DND-41 (cell line): ENCODE measurements at places on chromosomes 13 and 19.

DNA sequence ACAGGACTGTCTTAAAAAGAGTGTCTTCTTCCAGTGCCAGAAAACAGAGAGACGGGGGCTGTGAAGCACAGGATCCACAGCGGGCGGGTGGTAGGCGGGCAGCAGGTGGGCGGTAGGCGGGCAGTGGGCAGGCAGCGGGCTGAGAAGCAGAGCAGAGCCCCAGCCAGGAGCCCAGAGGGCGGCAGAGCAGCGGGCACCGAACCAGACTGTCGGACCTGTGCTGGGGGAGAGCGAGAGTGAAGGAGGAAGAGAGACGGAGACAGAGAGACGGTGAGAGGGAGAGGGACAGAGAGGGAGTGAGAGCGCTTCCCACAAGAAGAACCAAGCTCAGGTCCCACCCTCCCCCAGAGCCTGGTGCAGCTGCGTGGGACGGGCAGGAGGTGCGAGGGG is 30.3 kb downstream of the RASA3 start:
- no peaks in the 10 kb centered on the region for H3K4me1 ChIP-seq
- H3K36me3 ChIP-seq = peaks cover 3% of the 10 kb centered on the region; the same call in 1 of the 2 replicates
- H3K27me3 ChIP-seq = no peaks in the 10 kb centered on the region

- H3K27ac ChIP-seq = no peak overlapping the region
- DNase-seq = no peak
- no peaks in the 10 kb centered on the region for H3K4me1 ChIP-seq
- H3K36me3 ChIP-seq = no peaks in the 10 kb centered on the region
- H3K4me3 ChIP-seq = no peak overlapping the region
Measured at GRCh38 chr19:46211201-46211881, 18.2 kb upstream of the IGFL1 start.

- peaks cover 29% of the 10 kb centered on the region for H3K36me3 ChIP-seq
- no peak for DNase-seq
- peak overlapping the region; percentile 71 for H3K4me3 ChIP-seq
- H3K27ac ChIP-seq = peak overlapping the region; percentile 80
- H3K4me1 ChIP-seq = peaks cover 32% of the 10 kb centered on the region
- no peaks in the 10 kb centered on the region for H3K27me3 ChIP-seq
Measured at GRCh38 chr19:53521373-53522202, 16.4 kb upstream of the ZNF331 start.

DNA sequence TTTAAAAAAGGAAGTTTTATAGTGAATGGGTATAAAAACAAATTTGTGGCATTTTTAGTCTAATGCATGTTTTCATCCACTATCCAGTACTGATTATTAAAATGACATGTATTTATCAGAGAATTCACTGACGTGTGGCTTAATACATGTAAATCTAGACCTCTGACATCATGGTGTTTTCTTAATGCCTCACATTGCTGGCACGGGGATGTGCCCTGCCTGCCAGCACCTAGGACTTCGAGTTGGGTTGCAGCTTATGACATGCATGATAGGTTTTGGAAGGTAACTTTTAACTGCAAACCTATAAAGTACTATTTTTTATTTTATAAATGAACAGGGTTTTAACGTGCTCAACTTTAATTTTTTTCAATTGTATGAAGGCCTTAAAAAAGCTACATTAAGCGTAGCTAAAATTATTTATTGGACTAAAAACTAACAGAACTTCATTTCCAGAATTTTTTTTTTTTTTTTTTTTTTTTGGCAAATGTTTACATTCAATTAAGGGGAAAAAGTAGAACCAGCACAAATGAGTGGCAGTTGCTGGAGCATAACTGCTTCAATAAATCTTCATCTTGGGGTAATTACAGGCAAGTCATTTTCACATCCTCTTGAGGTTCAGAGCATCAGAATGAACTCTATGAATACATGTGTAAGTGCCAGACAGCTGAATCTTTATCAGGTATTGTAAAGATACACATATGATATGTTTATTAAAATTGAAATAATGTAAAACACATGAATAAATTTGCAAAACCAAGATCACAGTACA is 16.3 kb downstream of the METTL21C start:
- no peaks in the 10 kb centered on the region for H3K27me3 ChIP-seq
- peaks cover 57% of the 10 kb centered on the region for H3K36me3 ChIP-seq
- DNase-seq = no peak
- H3K4me3 ChIP-seq = no peak overlapping the region

- H3K4me1 ChIP-seq = peaks cover 44% of the 10 kb centered on the region
- H3K36me3 ChIP-seq = peaks cover 16% of the 10 kb centered on the region
- no peaks in the 10 kb centered on the region for H3K27me3 ChIP-seq
- H3K4me3 ChIP-seq = peak overlapping the region; percentile 84
Measured at GRCh38 chr13:50125554-50126262, 110.5 kb downstream of the KCNRG start.

DNA sequence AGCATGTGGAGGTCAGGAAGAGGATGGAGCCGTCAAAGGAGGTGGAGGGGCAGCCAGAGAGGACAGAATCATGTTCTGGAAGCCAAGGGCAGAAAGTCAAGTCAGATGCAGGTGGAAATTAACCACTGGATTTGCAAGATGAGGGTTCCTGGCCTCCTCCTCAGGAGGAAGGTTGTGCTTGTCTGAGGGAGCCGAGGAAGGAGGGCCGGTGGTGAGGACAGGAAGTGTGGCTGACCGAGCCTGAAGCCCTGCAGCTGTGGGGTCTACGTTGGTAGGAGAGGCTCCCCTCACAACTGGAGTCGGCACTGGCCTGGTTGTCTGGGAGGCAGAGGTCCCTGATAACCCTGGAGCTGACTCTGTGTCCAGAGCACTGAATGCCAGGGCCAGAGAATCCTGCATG is 15.4 kb upstream of the DHDH start:
- H3K4me3 ChIP-seq = no peak overlapping the region
- DNase-seq = no peak
- peaks cover 70% of the 10 kb centered on the region for H3K36me3 ChIP-seq
- H3K27me3 ChIP-seq = no peaks in the 10 kb centered on the region
- no peak overlapping the region for H3K27ac ChIP-seq
- no peaks in the 10 kb centered on the region for H3K4me1 ChIP-seq

GRCh38 chr13:79995334-79995733 is 345.6 kb downstream of the SPRY2 start:
- no peaks in the 10 kb centered on the region for H3K4me1 ChIP-seq
- no peak for DNase-seq
- no peaks in the 10 kb centered on the region for H3K27me3 ChIP-seq
- no peak overlapping the region for H3K27ac ChIP-seq
- no peaks in the 10 kb centered on the region for H3K36me3 ChIP-seq

DNA sequence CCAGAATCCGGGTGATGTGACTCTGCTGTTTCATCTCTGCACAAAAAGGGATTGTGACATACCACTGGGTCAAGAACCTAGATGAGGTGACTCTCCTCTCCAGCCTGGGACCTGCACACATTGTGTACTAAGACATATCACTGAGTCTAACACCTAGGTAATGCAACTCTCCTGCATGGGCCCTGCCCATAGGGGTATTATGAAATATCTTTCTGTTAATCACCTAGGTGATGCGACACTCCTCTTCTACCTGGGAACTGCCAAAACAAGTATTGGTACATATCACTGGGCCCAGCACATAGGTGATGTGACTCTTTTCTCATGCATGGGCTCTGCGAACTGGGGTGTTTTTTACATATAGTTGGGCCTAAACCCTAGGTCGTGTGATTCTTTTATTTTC is 35.5 kb upstream of the ZNF254 start:
- no peak overlapping the region for H3K27ac ChIP-seq
- no peaks in the 10 kb centered on the region for H3K4me1 ChIP-seq
- no peaks in the 10 kb centered on the region for H3K27me3 ChIP-seq
- H3K4me3 ChIP-seq = no peak overlapping the region
- H3K36me3 ChIP-seq = peaks cover 91% of the 10 kb centered on the region
- DNase-seq = no peak

GRCh38 chr19:45405435-45406225 is 761 bp upstream of the PPP1R13L start:
- peak overlapping the region; percentile 88 for H3K4me3 ChIP-seq
- H3K27ac ChIP-seq = peak overlapping the region; percentile 97
- peak; percentile 89 for DNase-seq
- peaks cover 35% of the 10 kb centered on the region for H3K4me1 ChIP-seq
- no peaks in the 10 kb centered on the region for H3K27me3 ChIP-seq

- no peaks in the 10 kb centered on the region for H3K36me3 ChIP-seq
- H3K27me3 ChIP-seq = no peaks in the 10 kb centered on the region
- no peak overlapping the region for H3K27ac ChIP-seq
- H3K4me3 ChIP-seq = no peak overlapping the region
Measured at GRCh38 chr13:40613192-40613818, 53.1 kb downstream of the FOXO1 start.

- H3K27ac ChIP-seq = no peak overlapping the region
- H3K4me1 ChIP-seq = no peaks in the 10 kb centered on the region
- H3K36me3 ChIP-seq = no peaks in the 10 kb centered on the region
- no peak for DNase-seq
- H3K4me3 ChIP-seq = no peak overlapping the region
- no peaks in the 10 kb centered on the region for H3K27me3 ChIP-seq
Measured at GRCh38 chr13:68410007-68410406, 1179.9 kb upstream of the PCDH9 start.

DNA sequence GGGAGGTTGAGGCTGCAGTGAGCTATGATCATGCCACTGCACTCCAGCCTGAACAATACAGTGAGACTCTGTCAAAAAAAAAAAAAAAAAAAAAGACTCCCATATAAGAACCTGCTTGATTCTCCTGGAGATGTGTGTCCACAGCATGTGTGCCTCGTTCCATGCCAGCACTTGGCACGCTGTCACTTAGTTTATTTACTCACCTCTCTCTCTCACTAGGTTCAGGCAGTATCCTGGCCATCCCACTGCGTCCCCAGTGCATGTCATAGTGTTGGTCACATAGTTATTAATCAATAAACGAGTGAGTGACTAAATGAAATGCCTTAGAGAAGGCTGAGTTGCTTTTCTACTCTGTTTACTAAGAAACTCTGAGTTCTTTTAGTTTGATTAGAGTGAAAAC is 79.1 kb upstream of the GPR12 start:
- no peak overlapping the region for H3K27ac ChIP-seq
- H3K4me3 ChIP-seq = no peak overlapping the region
- H3K4me1 ChIP-seq = no peaks in the 10 kb centered on the region
- no peak for DNase-seq
- peaks cover 10% of the 10 kb centered on the region for H3K27me3 ChIP-seq

DNA sequence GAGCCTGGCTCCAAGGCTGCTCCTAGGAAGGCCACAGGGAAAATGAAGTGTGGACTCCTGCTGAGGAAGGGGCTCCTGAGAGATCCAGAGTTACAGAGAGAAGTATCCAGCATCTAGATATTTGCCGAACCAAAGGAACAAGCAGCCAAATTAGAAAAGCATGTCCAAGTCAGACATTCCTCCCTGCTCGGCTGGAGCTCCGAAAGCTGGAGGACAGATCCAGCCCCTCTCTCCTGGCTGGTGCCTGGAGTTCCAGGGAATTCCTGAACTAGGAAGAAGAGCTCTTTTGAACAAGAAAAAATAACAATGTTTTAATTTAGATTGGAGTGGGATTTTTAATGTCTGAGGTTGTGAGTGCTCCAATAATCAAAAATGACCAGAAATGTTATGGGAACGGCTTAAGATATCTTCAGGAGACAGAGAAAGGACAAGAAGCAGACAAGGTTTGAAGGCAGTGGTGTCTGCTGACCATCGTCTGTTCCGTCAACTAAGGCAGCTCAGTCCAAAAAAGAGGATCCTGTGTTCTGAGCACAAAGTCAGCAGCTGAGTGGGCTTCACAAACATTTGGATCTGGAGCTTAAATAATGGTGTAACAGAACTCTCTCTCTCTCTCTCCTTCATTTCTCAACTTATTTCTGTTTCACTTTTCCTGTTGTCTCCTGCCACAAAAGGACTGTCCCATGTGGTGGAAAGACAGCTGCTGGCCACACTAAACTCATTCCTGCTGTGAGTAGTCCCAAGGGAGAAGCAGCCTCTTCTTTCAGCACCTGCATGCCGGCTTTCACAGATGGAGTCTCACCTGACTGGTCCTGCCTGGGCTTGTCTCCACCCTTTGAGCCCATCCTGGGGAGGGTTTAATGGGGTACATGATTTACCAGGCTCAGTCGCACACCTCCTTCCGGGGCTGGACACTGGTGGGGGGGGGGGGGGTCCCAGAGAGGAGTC is 31.5 kb upstream of the IRS2 start:
- H3K27ac ChIP-seq = 0 out of 2 replicates have a peak overlapping the region, but pooled peaks have one; percentile 19
- H3K4me1 ChIP-seq = peaks cover 28% of the 10 kb centered on the region
- H3K4me3 ChIP-seq = no peak overlapping the region
- no peaks in the 10 kb centered on the region for H3K36me3 ChIP-seq
- DNase-seq = peak; percentile 19
- no peaks in the 10 kb centered on the region for H3K27me3 ChIP-seq

DNA sequence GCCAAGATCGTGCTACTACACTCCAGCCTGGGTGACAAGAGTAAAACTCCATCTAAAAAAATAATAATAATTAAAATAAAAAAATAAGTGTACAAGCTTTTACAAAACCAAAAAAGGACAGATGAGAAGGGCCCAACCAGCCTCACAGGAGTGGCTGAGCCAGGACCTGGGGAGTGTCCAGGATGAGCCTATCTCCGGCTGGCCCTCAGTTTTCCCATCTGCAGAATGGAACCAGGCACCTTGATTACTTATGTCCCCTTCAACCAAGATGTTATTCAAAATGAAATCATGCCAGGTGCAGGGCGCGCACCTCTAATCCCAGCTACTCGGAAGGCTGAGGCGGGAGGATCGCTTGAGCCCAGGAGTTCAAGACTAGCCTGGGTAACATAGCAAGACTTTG is 9.5 kb upstream of the IFI30 start:
- H3K4me3 ChIP-seq = no peak overlapping the region
- no peaks in the 10 kb centered on the region for H3K27me3 ChIP-seq
- H3K4me1 ChIP-seq = peaks cover 16% of the 10 kb centered on the region
- H3K36me3 ChIP-seq = peaks cover 67% of the 10 kb centered on the region
- DNase-seq = no peak

DNA sequence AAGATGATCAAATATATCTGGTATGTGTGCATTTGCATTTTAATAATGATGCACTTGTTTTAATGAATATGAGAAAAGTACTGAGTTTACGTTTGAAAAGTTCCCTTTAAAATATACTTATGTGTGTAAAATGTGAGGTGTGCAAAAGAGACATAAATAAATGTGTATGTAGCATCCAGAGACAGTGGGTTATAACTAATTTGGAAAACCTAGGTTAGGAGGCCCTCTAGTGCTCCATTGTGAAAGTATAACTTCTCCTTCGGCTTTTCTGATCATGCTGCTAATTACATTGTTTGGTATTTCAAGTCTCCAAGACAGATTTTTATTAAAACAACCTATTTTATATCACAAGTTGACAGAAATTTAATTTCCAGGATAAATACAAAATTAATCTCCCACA is 30.1 kb downstream of the SCEL start:
- no peaks in the 10 kb centered on the region for H3K36me3 ChIP-seq
- no peaks in the 10 kb centered on the region for H3K4me1 ChIP-seq
- H3K27me3 ChIP-seq = no peaks in the 10 kb centered on the region
- H3K4me3 ChIP-seq = no peak overlapping the region
- no peak for DNase-seq
- H3K27ac ChIP-seq = no peak overlapping the region
